ENCODE measurements at places on chromosomes 5 and 9. TPM values are rescaled to one million over a fixed set of nuclear protein-coding genes. Genes with fewer than 3 reads are reported as not detected.

DNA sequence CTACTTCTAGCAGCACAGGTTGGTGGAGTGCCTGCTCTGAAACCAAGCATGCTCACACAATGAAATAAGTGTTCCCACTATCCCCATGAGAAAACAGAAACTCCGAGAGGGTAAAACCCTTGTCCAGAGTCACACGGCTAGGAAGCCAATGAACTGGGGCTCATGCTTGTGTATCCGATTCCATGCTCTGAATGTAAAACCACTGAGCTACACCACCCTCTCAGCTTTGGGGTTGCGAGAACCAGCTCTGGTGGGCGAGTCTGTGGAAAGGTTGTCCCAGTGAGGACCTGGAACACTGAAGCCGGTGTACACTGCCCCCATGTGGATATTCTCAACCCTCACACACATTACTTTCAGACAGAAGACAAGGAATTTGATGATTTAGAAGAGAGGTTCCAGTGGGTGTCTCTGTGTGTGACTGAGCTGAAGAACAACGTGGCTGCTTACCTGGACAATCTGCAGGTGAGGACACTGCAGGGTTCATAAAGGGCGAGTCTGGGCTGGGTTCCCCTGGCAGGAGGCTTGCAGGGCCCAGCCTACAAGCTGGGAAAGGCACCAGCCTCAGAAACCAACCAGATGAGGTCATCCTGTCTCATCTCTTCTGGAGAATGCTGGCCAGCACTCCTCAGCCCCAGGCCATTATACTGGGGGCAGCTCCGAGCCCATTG, 37.4 kb downstream of the ARHGEF37 start:
- DNase-seq: peak; percentile 58

The TMC1 gene
- polyA plus RNA-seq: 0.27 TPM

The SCGB3A2 gene
- polyA plus RNA-seq: not detected

- no peak for DNase-seq
Measured at GRCh38 chr5:96280946-96281393, 152.1 kb downstream of the PCSK1 start.

DNA sequence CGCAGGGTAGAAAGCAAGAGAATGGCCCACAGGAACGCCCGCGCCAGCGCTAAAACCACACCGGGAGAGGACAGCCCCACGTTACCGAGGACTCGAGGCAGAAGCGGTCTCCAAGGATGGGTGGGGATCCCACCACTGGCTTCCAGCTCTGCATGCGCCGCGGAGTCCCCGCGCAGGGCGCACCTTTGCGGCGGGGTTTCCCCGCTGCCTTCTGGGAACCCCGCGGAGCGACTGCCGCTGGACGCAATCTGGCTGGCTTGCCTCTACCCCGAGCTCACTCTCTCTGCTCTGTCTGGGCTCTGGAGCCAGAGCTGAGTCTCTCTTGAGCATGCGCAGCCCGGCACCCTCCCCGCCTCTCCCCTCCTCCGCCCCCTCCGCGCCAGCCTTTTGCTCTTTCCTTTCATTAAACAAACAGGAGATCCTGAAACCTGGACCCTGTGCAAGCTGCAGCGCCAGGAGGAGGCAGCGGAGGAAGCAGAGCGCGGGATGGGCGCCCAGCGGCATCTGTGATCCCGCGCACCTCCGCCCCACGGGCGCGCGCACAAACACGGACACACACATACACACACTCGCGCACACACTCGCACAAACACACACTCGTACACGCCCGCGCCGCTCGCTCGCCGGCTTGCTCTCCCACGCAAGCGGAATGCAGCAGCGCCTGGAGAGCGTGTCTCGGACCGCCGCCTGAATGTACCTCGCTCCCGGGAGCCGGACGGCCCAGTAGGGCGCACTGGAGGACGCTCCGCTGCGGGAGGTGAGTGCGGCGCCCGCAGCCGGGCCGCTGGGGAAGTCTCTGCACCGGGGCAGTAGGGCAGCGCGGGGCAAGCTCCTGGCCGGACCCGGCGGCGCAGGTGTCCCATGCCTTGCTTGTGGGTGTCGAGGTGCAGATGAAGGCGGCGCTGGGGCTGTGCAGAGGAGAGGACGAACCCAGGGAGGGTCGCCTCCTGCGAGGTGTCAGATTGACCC, at the start of gene PLPPR1:
PLPPR1 (plus strand) TSS at position 382 of the 969 bp plus-strand sequence.
- peak; percentile 50 for DNase-seq

The RHOBTB3 gene
- polyA plus RNA-seq: 338 TPM

- no peak for DNase-seq
Measured at GRCh38 chr5:126544087-126544740, 50.8 kb downstream of the ALDH7A1 start.

GRCh38 chr9:106859957-106860720, 2.8 kb upstream of the ZNF462 start:
- peak; percentile 43 for DNase-seq

DNA sequence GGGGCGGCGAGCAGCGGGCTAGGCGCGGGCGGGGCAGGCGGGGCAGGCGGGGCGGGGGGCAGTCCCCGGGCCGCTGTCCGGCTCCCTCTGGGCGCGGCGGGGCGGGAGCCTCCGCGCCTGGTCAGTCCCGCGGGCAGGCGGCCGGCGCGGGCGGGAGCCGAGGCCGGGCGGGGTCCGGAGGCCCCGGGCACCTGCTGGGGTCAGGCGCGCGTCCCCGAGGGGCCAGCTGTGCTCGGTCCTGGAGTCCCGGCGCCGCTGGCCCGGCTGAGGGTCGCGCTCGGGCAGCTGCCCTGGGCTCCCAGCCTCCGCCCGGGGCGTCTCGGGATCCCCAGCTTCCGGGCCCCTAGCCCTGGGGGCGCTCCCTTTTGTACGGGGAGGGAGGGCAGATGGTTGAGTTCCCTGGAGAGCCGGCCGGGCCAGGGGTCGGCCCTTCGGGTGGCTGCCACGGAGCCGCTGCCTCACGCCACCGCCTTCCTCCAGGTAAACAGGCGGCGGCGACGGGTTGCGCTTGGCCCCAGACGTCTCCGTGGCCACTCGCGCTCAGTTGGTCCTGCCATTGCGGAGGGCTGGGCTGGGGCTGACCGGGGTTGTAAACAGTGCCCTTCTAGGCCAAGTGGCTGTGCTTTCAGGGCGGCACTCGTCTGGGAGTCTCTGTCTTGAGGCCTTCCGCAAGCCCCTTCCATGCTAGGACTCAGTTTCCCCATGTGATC, 473 bp downstream of the ZBTB34 start:
- peak; percentile 12 for DNase-seq

DNA sequence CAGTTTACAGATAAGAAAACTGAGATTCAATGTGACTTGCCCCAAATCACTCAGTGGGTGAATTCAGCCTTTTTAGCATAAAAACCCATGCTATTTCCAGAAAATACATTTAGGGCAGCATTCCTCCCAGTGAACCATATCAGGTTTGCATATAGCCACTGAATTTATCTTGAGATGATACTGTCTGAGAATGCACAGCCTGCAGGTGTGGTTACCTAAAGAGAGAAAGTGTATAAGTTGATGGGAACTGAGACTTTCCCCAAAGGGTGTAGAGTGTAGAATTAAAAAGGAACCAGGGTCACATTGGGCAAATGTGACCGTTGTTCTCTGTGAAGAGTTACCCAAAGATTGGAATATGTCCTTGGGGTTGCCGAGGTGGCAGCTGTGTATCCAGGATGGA, 100.0 kb upstream of the PIK3R1 start:
- no peak for DNase-seq

The MOB3B gene
- 0.12 TPM for polyA plus RNA-seq

DNA sequence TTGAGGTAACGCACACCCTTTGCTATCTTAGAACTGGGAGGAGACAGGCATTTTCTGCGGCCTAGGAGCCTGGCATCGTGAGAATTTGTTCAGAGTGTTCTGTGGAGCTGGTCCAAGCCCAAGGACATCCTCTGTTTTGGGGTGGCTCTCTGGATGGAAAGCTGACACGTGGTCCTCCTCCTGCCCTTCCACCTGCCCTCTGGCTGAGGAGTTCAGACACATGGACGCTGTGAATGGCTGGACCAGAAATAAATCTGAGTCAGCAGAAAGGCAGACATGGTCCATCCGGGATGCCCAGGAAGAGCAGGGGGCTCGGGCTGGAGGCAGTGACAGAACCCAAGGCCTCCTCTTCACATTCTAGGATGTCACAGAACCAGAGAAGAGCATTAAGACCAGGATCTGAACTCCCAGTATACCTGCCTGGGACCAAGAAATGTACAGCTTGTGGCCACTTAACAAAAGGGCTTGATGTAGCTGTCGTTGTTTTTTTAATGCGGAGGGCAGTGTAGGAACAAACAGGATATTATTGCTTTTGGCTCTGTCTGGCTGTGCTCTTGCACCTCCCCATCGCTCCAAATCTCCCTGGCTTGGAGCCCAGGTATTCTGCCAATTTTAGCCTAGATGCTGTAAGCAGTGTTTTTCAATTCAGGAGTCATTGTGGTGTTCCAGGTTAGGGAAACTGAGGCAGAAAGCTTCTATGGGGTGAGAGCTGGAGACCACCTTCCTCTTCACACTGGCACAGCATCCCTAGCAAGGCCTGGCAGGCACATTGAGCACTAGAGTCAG, 2.4 kb downstream of the CKMT2 start:
- no peak for DNase-seq

The TMOD1 gene
- 3.6 TPM for polyA plus RNA-seq

GRCh38 chr5:123001808-123002207, 34.7 kb downstream of the PPIC start:
- DNase-seq: no peak

DNA sequence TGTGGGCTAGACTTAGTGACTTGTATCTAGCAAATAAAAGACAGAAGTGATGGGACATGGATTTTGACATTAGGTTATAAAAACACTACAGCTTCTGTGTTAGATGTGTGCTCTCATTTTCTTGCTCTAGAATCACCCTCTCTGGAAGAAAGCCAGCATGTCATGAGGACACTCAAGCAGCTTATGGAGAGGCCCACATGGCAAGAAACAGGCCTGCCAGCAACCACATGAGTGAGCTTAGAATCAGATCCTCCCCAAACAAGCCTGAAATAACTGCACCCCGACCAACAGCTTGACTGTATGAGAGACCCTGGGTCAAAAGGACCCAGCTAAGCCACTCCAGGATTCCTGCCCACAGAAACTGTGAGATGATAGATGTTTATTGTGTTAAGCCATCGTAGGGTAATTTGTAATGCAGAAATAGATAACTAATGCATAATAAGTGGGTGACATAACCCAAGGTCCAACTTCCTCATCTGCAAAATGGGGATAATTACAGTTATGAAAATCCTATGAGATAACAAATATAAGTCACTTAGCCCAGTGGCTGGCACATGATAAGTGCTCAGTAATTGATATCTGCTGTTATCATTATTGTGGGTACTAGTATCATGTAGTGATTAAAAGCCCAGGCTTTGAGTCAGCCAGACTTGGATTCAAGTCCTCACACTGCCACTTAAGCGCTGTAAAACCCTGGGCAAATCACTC, 86.5 kb downstream of the KLHL3 start:
- peak; percentile 61 for DNase-seq

GRCh38 chr5:73654171-73654811, 28.3 kb downstream of the ARHGEF28 start:
- DNase-seq: peak; percentile 50

The UNC13B gene
- 21.6 TPM for polyA plus RNA-seq

The TMEM252 gene
- polyA plus RNA-seq: not detected

- no peak for DNase-seq
Measured at GRCh38 chr9:98047002-98047401, 9.5 kb upstream of the NANS start.

GRCh38 chr5:31193591-31194467, at the start of gene CDH6:
Gene CDH6, plus strand, starts transcription at chr5:31193686. Its CDS starts 73,788 bp downstream, at chr5:31267474.
- DNase-seq: peak; percentile 10

The CMBL gene
- 18.6 TPM for polyA plus RNA-seq

DNA sequence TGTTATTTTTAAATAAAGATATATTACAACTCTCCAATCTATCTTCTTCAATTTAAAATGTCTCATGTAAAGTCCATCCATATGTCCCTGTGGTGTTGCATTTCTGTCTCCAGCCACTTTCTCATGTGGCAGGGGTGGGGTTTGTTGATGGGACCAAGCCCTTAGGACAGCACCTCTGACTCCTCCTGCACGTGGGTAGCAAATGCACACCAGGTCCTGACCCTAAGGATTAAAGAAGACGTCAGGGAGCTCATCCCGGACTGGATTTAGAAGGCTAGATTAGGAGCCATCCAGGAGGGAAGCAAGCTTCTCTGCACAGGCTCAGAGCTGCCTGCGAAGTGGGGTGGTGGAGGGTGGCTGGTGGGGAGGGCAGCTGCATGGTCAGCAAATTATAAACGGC, 38.9 kb upstream of the FAM120AOS start:
- DNase-seq: no peak

DNA sequence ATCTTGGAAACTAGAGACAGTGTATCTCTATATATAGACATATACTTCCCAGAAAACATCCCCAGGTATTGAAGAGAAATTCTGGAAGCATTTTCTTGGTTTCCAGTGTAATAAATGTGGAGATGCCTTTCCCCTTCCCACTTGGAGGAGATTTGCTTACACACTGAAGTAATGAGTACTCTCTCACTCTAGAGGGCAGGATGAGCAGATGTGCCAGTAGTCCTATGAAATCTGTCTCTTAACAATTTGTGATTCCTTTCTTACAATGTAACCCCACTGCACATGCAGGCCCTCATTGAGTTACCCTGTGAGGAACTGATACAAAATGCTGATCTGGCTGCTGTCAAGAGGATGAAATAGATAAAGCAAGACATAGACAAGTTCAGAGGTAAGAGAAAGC, 567.2 kb downstream of the SLCO4C1 start:
- DNase-seq: no peak

The DENND4C gene
- polyA plus RNA-seq: 25.5 TPM

- peak; percentile 46 for DNase-seq
Measured at GRCh38 chr5:10333154-10334006, 20.1 kb upstream of the MARCHF6 start.

DNA sequence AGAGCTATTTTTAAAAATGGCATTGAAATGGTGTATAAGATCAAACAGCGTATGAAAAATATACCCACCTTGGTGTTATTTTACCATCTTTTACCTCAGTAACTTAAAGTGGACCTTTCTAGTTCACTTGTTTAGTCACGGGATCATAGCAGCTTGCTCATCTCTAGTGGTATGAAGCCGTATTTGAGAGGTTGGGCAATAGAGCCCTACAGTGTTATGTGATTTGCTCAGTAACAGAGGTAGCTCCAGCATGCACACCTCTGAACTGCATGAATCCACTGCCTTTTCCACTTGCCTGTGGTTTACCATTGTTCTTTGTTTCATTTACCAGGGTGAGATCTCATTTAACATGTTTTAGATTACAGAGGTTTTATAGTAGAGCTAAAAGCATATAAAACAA, 134.4 kb downstream of the ATG10 start:
- peak; percentile 45 for DNase-seq

The S100Z gene
- polyA plus RNA-seq: not detected

DNA sequence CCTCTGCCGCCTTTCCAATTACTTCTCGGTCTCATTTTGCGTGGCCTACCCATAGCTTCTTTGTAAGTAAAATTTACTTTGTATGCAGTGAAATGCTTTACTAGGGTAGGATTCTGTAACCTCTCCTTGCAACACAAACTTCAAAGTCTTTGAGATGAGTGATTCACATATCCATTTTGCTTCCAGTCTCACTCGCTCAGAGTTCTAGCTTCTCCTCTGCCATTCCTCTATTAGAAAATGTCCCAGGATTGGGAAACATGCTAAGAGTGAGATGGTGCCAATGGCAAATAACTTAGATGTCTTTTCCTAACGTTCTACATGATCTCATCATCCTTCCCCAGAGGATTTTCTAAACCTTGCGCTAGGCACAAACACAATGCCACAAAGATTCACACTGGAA, 270.5 kb upstream of the SLC30A5 start:
- no peak for DNase-seq

GRCh38 chr9:123488722-123489321, 132.8 kb downstream of the CRB2 start:
- DNase-seq: no peak
